GM12878 (cell line): ENCODE measurements at places on chromosomes 3 and 15. TPM values are rescaled to one million over a fixed set of nuclear protein-coding genes. Genes with fewer than 3 reads are reported as not detected.

Gene GOLGA8N
- polyA plus RNA-seq, result 0.09 and 0.30 TPM in 2 replicates

DNA sequence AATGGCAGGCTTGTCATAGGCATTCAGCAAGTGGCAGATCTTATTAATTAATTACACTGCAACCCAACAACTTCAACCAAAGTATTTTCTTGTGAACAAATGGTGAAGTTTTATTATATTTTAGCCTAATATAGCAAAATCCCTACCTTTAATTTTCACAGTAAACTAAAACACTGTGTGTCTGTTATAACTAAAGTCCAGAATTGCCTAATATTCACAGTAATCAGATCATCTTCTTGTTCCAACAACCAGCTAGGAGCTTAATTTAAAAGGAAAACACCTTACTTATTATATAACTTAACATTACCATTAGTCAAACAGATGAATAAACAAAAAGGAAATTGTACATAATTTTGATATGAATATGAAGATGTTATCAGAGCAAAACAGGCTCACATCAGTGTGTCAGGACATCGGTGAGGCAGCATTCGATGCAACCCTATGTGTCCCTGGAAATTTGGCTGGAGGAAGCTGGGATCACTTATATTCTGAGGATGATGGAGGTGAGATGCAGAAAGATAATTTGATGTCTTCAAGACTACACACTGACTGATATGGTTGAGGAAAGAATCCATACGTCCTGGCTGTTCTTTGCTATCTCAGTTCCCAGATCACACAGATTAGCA is 189.3 kb upstream of the EIF1B start:
- no peaks in the 10 kb centered on the region for H3K36me3 ChIP-seq
- no peaks in the 10 kb centered on the region; the same call in 1 of the 2 replicates for H3K27me3 ChIP-seq
- DNase-seq, result no peak
- H3K4me3 ChIP-seq, result no peak overlapping the region

Gene C2CD4A
- polyA plus RNA-seq, result not detected in 2 replicates

- no peak overlapping the region for H3K4me3 ChIP-seq
- no peak for DNase-seq
- no peak overlapping the region for H3K27ac ChIP-seq
Measured at GRCh38 chr3:162498626-162499025, 1002.0 kb downstream of the OTOL1 start.

GRCh38 chr3:74000725-74001124 is 376.0 kb upstream of the PDZRN3 start:
- H3K36me3 ChIP-seq, result no peaks in the 10 kb centered on the region
- no peak overlapping the region for H3K4me3 ChIP-seq
- H3K27me3 ChIP-seq, result no peaks in the 10 kb centered on the region
- DNase-seq, result no peak
- H3K4me1 ChIP-seq, result no peaks in the 10 kb centered on the region
